ENCODE measurements at places on chromosomes 2 and 18. TPM values are rescaled to one million over a fixed set of nuclear protein-coding genes. Genes with fewer than 3 reads are reported as not detected.

- H3K4me1 ChIP-seq, result no peaks in the 10 kb centered on the region
- H3K36me3 ChIP-seq, result peaks cover 11% of the 10 kb centered on the region
Measured at GRCh38 chr2:68225119-68225632, 27.2 kb downstream of the PPP3R1 start.

DNA sequence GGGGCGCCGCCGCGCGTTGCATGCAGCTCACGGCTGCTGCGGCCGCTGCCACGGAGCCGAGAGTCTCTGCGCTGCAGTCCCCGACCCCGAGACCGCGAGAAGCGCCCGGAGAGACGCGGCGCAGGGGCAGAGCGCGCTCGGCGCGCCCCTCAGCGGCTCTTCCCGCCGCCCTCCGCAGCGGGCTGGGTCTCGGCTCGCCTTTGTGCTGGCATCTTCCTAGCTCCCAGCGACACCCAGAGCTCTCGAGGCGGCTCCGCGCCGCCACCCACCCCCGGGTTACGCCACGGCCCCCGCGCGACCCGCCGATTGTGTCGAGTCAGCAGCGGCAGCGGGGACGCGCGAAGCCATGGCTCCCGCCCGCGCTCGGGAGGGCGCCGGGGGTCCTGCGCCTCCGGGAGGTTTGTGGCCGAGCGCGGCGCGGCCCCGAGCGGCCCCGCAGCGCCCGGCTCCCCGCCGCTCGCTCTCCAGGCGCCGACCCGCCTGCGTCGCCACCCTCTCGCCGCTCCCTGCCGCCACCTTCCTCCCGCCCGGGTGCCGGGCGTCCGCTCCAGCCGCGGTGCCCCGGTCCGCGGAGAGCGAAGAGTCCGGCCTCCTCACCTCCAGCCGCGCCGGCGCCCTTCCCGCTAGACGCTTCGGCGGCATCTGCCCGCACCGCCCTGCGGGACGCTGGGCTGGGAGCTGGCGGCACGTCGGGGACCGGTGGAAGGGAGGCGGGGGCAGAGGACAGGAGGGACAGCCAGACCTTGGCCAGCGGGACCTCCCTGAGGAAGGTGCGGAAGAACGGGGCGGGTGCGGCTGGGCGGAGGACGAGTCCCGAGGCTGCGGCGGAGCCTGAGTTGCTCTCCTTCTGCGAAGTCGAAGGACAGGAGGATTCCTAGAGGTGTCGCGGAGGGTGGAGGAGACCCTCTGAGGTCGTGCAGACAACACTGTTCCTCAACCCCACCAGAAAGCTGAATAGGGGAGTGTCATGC, 46.3 kb upstream of the CCDC150 start:
- H3K36me3 ChIP-seq, result no peaks in the 10 kb centered on the region
- H3K27me3 ChIP-seq, result no peaks in the 10 kb centered on the region
- peak within 1 kb of the TSS; percentile 92 for H3K4me3 ChIP-seq

DNA sequence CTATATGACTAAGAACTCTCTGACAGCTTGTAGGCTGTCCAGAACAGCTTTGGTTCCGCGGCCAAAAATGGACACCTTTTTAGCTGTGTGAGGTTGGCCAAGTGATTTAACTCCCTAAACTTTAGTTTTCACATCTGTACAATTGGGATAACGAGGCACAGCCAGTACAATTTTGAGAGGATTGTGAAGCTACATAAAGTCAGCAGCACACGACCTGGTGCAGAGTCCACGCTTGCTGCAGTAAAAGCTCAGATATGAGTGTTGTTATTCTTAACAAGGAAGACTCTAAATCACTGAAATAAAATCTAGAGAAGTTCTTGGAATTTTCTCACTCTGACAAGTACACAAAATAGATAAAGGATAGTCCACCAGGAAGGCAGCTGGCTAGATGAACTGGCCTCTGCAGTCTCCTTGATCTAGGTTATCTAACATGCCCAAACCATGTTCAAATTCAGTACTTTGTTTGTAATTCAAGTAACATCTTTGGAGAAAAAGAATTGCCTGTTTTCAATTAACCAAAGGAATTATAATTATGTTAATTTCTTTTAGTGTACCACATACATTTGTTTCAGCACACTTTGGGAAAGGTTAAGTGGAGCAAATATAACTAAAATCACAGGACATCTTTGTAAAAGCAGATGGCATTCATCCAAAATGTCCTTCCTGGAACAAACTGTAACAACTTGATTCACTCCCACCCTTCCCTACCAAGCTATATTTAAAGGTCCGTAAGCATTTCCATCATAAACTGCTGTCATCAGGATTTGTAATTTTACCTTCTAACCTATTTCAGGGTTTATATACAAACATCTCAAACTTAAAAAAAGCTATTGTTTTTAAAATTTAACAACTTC, 201.7 kb upstream of the STK17B start:
- H3K27me3 ChIP-seq, result no peaks in the 10 kb centered on the region
- no peak overlapping the region for H3K27ac ChIP-seq
- no peak overlapping the region for H3K4me3 ChIP-seq
- DNase-seq, result no peak

SPIRE1 gene
- 14.1 TPM for total RNA-seq

DSC1 gene
- total RNA-seq, result not detected

DNA sequence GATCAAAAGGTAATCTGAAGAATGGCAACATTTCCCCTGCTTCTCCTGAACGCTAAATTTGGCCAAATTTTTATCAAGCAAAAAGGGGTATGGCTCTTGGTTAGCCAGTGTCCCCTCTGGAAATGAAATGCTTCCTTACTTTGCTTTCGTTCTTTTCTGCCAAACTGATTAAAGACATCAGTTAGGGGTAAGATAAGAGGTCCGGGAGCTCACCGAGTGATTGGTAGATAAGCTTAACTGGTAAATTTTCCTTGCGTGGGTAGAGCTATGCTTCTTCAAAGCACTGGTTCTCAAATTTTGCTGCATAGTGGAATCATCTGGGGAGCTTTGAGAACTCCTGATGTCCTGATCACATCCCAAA, 62.7 kb upstream of the MAPRE2 start:
- H3K36me3 ChIP-seq, result no peaks in the 10 kb centered on the region
- peak overlapping the region; percentile 63 for H3K4me3 ChIP-seq
- H3K27me3 ChIP-seq, result no peaks in the 10 kb centered on the region
- no peaks in the 10 kb centered on the region for H3K4me1 ChIP-seq
- no peak overlapping the region for H3K27ac ChIP-seq

TEX44 gene
- total RNA-seq, result not detected

Data from SJCRH30 (cell line).